GM04504 (cell line): ENCODE measurements at places on chromosomes 1 and 21.

GRCh38 chr1:17797478-17797877 lies 42.3 kb downstream of the ACTL8 start:
- DNase-seq = no peak

DNA sequence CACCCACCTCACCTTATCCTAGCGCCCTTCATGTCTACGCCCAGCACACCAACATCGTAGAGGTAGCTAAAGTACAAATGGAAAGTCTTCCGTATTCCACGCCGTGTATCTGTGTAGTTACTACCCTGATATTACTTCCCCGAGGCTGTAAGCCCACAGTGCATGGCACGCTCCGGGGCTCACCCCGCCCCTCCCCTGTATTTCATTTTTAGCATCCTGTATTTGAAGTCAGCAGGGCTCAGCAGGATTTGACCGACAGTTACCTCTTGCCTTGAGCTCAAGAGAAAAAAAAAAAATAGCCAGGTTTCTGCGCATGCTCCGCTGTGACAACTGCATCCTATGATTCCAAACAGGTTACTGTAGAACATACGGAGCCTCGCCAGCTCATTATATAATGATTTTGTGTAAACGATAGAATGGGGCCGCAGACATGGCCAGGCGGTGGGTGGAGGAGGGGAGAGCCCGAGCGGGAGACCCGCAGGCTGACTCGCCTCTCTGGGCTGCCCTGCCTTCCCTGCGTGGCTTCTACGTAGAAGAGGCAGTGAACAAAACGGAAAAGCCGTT lies 1.3 kb downstream of the ABCG1 start:
- peak; percentile 15 for DNase-seq

GRCh38 chr1:63190171-63190570 lies 132.2 kb upstream of the FOXD3 start:
- DNase-seq = no peak

GRCh38 chr1:210416681-210417080 lies 88.0 kb downstream of the HHAT start:
- DNase-seq = no peak

GRCh38 chr1:220300442-220301121 lies 28.3 kb upstream of the RAB3GAP2 start:
- peak; percentile 71 for DNase-seq

GRCh38 chr1:172431721-172432192 lies 11.3 kb downstream of the C1orf105 start:
- DNase-seq = no peak

DNA sequence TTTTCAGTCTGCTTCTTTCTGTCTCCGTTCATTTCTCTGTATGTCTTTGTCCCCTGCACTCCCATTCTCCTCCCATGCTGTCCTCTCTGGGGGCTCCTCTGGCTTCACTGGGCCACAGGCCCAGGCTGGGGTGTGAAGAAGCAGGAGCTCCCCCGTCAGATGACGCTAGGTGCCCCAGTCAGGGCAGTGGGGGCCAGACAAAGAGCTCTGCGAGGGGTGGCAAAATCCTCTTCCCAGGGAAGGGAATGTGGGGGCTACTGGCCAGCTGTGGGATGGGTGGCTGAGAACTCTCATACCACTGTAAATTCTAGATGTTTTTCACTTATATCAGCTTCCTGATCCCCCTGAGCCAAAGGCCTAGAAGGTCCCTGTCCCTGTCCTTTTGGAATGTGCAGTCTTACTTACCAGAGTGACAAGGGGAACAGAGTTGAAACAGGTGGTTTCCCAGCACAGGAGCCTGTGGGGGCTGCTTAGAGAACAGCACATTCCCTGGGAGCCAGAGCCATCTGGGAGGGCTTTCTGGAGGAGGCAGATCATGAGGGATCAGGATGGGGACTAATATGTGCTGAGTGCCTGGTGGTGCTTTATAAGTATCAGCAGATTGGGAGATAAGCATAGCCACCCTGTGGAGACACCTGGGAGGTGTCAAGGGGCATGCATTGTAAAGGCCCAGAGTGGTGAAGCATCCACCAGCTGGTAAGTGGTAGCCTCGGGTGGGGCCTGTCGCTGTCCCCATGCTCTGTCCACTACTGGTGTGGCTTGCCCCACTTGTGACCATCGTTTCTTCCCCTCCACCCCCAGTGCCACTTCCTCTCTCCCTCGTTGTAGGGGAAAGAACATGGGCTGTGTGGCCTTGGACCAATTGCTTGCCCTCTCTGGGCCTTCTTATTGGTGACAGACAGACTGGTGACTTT lies 10.1 kb upstream of the PADI1 start:
- no peak for DNase-seq

GRCh38 chr1:23291706-23292105 lies 52.4 kb downstream of the HNRNPR start:
- DNase-seq = no peak

DNA sequence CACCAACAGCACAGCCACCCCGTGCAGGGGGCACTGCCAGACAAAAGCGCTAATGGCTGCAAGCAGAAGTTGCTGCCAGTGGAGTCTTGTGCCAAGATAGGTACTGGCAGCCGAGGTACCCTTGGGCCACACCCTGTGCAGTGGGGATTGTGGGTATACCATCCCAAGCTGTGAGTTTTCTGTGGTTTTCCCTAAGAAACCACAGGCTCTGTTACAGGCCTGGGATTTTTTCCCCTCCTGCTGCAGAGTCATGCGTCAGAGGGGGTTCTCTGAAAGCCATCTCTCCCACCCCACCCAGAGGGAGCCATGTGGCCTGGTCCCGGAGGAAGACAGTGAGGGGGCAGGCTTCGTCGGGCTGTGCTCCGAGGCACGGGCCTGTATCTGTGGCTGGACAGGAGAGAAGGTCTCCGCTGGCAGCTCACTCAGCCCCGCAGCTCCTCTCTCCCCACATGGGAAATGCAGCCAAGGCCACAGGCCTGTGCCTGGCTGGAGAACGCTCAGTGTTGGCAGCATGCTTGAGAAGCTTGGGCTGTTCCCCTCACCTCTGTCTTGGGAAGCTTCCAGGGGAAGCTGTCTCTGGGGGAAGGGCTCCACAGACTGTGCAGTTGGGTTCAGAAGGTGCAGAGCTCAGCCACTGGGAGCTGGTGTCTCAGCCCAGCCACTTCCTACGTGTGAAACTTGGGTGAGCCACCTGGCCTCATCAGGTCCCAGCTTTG lies 42.5 kb downstream of the NEK2 start:
- DNase-seq = no peak

GRCh38 chr1:159958719-159959380 lies 4.8 kb upstream of the SLAMF9 start:
- no peak for DNase-seq

- DNase-seq = no peak
These were observed 23.8 kb downstream of the CACNA1S start for GRCh38 chr1:201088395-201088794.

- no peak for DNase-seq
These were observed 74.6 kb downstream of the USP25 start for GRCh38 chr21:15804247-15805005.

DNA sequence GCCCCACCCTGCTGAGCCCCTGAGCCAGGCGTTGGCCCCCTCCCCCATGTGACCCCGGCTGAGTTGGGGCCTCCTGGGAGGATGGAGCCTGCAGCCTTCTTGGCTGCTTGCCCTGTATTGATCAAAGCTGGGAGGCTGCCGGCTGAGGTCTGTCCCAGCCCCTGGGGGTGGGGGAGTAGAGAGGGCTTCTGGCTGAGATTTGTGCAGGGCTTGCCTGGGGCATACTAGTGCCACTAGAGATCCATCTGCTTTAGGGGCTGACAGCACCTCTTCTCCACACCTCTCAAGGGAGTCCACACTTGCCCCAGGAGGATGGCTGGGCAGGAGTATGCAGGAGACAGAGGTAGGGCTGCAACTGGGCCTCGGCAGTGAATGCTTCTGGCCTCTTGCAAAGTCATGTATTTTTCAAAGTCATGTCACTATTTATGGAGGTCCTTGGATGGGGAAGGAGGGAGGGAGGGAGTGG lies 53.6 kb upstream of the SSBP3 start:
- DNase-seq = no peak

DNA sequence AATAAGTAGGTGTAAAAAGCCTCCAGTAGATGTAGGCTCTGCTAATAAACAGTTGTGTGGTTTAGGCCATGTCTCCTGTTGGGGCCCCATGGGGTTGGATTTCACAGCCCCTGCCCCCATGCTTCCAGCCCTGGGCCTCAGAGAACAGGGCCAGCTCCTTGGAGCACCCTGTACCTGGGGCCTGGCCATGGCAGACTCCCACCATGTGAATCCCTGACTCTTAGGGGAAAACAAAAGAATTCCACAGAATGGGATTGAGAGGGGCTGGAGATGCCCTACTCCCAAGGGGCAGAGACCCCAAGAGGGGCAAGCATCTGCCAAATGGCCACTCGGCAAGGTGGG lies 11.5 kb downstream of the LRP8 start:
- no peak for DNase-seq

DNA sequence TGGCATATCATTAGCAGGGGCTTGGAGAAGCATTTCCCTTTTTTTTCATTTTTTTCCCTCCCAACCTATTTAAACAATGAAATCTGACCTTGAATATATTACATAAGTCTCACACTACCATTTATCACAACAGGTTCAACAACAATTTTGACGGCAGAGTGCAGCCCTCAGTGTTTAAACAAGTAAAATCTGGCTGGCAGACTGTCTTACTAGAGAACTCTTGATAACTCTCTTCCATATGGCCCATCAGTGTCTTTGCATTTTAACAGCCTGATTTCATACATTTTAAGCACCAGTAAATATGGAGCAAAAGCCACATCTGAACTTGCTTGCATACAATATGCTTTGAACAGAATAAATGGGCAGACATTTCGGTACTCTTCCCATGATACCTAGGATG lies 213.0 kb downstream of the KCTD3 start:
- no peak for DNase-seq

- no peak for DNase-seq
These were observed 60.9 kb downstream of the SLC35D1 start for GRCh38 chr1:66993076-66993475.

DNA sequence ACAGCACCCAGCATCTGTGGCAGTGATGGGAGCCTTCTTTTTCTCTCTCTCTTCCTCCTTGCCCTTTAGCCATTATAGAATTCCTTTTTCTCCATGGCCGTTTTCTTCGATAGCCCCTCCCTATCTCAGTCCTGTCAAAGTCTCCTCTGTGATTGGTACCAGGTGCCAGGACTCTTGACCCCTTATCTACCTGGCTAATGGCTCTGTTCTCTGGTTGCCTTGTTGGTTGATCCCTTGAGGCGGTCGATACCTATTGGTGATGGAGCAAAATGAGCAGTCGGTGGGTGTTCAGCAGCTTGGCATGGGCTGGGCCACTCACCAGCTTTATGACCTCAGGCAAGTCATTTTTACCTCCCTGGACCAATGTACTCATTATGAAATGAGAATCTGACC lies 2.0 kb downstream of the ATF3 start:
- no peak for DNase-seq

DNA sequence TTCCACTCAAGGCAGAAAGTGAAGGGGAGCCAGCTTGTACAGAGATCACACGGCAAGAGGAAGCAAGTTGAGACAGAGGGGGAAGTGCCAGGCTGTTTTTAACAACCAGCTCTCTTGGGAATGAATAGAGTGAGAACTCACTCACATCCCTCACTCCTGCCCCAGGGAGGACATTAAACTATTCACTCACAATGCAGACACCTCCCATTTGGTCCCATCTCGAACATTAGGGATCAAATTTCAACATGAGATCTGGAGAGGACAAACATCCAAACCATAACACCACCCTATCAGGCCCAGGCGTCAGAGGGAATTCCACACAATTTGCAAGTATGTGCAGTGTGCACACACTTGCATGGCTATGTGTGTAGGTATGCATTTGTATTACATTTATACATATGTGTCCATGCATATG lies 62.7 kb downstream of the DMAP1 start:
- peak; percentile 15 for DNase-seq

DNA sequence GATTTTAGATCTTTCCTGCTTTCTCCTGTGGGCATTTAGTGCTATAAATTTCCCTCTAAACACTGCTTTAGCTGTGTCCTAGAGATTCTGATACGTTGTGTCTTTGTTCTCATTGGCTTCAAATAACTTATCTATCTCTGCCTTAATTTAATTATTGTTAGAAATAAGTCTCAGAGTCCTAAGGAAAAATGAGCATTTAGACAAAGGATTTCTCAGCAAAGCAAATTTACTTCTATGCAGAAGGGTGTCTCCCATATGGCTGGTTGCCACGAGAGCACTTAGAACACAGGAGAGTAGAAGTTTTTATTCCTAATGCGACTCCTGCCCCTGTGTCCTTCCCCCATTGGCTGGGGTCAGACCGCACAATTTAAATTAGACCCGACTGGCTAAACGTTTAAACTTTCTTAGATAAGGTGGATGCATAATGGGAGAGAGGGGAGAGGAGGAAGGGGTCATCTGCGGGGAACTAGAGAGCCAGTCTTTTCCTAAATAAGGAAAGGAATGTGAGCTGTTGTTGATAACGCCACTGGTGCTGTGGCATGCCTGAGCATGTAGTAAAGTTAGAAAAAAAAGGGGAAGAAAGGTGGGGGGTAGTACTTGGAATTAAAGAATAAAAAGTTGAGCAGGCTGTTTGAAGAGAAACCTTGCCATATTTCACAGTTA lies 170.2 kb downstream of the DYRK1A start:
- DNase-seq = no peak

GRCh38 chr1:4379451-4380175 lies 274.8 kb upstream of the AJAP1 start:
- DNase-seq = no peak

DNA sequence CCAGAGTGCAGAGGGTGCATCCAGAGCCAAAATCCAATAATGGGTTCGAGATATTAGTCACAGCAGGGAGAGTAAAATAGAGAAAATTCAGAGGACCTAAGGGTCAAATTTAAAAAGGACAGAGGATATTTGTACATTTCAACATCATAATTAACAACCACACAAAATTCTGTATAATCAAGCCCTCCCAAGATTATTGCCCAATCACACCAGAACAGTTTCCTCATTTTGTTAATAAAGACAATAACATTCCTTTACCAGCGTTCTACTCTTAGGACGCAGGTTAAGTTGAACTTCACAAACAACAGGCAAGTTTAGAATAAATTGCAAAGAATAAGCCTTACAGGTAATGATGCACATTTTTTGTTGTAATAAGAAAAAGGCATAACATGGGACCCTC lies 462.8 kb downstream of the PTPRC start:
- DNase-seq = no peak

DNA sequence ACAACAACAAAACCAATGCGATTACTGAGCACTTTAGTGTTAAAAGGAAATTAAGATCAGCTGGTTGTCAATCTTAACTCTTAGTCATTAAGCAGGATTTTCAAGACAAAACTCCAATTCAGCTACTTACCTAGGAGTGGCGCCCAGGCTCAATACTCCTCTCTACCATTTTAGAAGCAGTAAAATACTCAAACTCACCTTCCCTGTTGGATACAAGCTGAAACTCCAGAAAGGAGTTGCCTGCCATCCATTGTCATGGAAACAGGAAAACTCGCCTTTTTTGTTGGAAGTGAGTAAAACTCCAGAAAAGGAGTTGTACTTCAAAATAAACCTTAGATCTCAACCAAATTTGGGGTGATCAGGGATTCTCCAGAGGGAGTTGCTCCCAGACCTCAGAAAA lies 127.0 kb upstream of the F3 start:
- no peak for DNase-seq

DNA sequence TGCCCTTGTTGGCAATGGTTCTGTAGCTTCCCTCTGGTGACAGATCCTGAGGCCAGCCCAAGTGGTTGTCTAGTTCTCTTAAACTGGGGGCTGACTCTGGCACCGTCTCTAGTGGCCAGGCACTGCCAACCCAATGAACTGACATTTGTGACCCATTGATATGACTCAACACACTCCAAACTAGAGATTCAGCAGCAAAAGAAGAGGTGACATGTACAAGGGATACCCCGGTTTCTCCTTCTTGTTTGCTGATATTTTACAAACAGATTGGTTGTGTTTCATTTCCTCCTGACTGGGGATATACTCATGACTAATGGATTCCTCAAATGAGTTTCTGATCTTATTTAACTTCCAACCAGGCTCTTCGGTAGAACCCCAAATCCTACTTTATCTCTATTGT lies 65.9 kb upstream of the DNAJC6 start:
- DNase-seq = no peak
